ENCODE measurements at places on chromosomes 1 and 21.

- no peak for DNase-seq
Observed at GRCh38 chr1:59225594-59226316, 71.1 kb upstream of the FGGY start.

DNA sequence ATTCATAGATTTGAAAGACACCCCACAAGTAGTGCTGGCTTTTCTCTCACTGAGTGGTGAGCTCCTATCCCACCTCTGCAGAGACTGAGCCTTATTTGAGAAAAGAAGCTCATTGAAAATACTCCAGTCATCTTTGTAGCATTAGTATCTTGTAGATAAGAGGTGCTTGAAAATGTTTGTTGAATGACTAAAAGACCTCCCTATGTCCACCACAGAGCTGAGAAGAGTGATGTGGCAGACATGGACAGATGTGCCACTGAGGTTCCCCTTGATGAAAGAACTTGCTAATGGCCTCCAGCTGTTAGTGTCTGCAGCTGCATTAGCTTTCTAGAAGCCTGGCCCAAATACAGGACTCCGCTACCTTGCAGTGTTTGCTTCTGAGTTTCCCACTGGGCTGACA, 29.3 kb upstream of the ZBTB8A start:
- no peak for DNase-seq

DNA sequence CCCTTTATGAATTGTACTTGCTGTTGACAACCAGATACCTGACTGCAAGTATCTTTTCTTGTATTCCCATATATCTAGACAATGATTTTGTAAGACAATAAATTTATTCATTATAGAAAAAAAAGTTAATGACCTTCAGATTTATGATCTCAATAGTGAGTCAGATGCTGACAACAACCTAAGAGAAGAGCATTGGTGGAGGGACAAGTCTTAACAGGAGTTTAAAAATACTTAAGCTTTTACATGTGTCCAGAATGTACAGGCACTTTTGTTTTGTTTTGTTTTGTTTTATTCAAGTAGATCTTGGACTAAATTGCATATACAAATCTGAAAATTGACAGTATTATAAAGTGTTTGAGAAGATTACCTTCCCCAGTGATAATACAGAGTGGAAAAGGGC, 1544.6 kb upstream of the B3GALT2 start:
- no peak for DNase-seq

DNA sequence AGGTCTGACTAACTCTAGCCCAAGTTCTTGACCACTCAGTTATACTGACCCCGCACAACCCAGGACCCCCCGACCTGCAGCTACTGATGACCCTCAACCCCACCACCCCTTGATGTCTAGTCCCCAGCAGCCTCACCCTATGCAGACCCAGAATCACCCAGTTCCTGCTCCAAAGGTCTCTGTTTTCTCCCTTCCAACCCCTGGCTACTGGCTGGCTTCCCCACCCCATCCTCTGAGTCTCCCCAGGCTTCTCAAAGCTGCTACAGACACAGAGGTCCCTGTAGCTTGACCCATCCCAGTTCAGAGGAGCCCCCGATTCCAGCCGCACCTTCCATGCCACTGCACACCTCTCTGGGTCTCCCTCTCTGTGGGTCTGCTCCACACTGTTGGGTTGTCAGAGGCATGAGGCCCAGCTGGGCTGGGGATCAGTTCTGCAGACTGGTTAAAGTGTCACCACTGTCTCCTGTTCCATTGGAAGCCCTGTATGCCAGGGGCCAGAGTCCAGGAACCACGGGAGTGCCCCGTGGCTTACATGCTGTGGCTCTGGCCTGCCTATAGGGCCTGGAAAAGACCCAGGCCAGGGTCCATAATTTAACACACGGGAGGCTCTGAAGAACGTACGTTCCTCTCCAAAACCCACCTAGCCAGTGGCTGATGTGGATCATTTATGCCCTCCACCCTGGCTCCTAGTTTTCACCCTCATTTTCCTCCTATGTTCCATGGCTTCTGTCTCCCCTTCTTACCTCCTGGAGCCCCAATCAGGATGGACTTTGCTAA, 497 bp downstream of the PKLR start:
- no peak for DNase-seq

DNA sequence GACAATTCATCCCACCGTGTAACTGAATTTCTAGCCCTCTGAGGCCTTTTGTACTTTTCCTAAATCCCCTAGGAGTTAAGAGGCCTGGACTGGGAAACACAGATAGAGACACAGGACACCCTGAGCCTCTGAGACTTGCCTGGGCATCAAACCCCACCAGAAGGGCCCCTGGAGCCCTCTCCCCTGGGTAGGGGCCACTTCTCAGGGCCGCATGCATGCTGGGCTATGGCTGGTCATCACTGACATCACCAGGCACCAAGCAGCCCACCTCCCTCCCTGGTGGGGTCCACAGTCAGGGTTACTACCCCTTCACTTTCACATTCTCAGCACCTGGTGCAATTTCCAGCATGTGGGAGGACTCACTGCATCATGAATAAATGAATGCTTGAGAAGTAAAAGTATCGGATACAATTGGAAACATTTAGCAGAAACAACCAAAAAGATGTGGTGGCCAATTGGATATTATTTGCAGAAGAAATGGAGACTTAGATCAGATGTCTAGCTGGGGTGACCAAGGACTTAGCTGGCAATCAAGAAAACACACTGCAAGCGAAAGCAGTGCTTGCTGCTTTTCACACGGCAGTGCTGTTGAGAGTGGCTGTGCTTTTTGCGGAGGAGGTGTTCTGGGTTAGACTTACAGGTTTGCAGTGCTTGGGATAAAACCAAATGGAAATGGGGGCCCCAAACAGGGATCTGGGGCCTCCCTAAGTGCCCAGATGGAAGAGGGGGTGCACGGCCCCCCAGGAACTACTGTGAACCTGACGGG, 950 bp upstream of the KRTAP10-7 start:
- no peak for DNase-seq

DNA sequence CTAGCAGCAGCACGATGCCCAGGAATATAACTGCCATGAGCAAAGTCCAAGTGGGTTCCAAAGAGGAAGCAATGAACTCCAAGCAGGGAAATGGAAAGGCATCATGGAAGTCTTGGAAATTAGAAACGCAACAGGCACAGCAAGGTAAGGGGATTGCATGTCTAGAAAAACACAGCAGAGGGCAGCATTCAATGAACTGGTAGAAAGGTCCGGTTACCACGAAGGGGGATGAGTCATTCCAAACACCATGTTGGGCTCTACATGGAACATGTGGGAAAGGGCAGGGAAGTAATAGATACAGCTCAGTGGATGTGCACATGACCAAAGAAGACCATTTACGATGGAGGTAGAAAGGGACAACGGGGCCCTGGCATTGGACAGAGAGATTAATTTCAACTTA, 36.4 kb downstream of the RXRG start:
- DNase-seq, result no peak

DNA sequence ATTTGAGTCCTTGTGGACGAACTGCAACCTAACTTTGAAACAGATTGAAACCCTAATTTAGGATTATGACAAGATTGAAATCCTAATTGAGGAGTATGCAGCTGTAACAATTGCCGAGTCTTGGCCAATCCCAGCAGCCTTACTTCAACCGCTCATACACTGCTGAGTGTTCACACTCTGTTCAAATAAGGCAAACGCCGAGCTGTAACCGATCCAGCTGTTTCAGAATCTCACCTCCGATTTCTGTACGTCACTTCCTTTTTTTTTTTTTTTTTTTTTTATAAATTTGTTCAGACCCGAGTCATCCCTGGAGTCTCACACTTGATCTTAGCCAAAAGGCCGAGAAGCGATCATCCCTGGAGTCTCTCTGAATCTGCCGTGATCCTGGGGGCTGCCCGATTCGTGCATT, 22.3 kb upstream of the ATP5PO start:
- no peak for DNase-seq

GRCh38 chr1:236066054-236066453, 1.2 kb upstream of the NID1 start:
- no peak for DNase-seq

DNA sequence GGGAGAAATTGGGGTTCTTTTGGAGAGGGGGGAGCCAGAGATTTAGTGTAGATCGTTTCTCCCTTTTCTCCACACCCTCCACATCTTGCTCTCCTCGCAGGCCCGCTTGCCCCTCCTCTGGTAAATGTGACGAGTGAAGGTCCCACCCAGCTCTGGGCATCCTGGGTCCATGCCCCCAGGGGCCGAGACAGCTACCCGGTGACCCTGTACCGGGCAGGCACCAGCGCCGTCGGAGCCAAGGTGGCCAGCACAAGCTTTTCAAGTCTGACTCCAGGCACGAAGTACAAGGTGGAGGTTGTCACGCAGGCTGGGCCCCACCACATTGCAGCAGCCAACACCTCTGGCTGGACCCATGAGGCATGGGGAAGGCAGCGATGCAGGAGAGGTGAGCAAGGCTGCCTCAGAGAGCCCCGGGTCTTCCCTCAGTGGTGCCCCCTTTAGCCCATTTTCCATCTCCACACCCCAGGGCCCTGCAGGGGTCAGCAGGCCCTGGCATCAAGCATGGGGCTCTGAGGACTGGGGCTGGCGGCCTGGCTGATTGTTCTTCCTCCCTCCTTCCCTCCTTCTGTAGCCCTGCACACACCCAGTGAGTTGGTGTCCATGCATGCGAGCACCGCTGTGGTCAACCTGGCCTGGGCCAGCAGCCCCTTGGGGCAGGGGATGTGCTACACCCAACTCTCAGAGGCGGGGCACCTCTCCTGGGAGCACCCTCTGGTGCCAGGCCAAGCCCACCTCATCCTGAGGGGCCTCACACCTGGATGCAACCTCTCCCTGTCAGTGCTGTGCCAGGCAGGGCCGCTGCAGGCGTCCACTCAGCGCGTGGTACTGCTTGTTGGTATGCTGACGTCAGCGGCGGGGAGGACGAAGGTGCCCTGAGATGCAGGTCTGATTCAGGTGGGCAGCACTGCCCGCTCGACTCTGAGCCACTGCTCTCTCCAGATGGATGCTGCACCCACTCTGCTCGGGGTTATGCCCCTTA, 16.4 kb upstream of the LGR6 start:
- DNase-seq, result no peak
